Activated T-cell treated with anti-CD3 and anti-CD28 coated beads, Interleukin-2, amount 50 U/mL, for 72 hours (primary cell): ENCODE measurements at places on chromosomes 5 and 9.

DNA sequence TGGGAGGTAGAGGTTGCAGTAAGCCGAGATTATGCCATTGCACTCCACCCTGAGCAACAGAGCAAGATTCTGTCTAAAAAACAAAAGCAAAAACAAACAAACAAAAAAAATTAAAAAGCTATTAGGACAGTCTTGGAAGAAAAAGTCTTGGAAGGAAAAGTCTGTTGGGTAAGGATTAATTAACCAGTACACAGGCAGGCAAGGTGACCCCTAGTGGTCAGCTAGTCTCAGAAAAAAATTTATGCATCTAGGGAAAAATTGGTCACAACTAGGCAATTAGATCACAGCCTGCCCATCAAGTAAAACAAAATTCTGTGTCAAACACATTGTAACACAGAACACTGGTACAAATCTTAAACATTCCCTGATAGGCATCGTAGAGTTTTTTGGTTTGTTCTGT lies 6.7 kb upstream of the ANKRD18B start:
- no peak for DNase-seq

GRCh38 chr9:114693248-114693855 lies 11.4 kb upstream of the TEX48 start:
- DNase-seq = no peak

GRCh38 chr9:3541206-3541605 lies 15.4 kb upstream of the RFX3 start:
- DNase-seq = no peak

DNA sequence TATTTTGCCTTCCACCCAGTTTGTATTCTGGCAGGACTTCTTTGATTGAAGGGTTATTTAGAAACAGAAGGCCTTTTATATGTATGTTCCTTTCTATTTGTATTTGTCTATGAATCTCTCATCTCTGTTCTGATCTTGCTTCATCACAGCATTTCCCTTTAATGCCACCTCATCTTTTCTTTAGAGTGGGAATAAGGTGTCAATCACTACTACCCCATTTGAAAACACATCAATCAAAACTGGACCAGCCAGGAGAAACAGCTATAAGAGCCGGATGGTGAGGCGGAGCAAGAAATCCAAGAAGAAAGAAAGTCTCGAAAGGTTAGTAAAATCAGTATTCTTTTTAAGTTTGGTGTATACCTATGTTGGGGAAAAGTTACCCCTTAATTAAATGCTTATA lies 36.3 kb downstream of the CD180 start:
- DNase-seq = no peak
